ENCODE measurements at places on chromosomes 3 and 15. TPM values are rescaled to one million over a fixed set of nuclear protein-coding genes. Genes with fewer than 3 reads are reported as not detected.

GRCh38 chr3:153978006-153978405 is 143.2 kb upstream of the ARHGEF26 start:
- no peak for DNase-seq

GRCh38 chr3:168034152-168034928 is 61.4 kb downstream of the GOLIM4 start:
- no peak for DNase-seq

DNA sequence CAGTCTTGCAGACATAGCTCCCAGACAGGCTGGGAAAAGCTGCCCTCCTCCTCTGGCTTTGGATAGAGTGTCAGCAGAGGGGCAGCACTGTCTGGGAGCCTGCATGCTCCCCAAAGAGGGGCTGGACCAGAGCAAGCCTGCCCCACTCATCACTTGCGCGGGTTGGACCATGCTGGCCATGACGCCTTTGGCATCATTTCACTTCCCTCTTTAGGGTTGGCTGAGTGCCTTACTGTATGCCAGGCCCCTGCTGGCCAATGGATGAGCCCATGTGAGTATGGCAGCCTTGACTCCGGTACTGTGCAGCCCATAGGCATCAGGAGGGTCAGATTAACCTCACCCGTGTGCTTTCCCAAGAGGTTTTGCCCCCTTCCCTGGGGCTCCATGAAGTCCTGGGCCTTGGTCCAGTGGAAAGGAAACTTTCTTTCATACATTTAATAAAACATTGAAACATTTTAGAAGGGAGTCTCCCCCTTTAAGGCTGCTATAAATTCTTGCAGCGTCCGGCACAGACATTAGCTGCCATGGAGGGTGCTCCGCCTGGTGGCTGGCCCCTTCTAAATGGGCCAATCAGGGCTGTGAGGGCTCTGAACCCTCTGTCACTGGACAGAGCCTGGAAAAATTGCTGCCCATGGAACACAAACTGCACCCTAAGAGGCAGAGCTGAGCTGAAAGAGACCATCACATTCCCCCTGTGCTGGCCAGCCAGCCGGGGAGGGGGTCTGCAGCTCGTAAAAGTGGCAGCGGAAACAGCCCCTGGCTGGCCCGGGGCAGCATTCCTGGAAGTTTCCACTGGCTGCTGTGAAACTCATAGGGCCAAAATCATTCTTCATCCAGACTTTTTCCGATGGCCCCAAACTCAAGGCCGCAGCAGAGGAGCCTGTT is 20.8 kb upstream of the DUSP7 start:
- no peak for DNase-seq

- no peak for DNase-seq
These were observed 1771.9 kb downstream of the SI start for GRCh38 chr3:163306405-163306804.

DNA sequence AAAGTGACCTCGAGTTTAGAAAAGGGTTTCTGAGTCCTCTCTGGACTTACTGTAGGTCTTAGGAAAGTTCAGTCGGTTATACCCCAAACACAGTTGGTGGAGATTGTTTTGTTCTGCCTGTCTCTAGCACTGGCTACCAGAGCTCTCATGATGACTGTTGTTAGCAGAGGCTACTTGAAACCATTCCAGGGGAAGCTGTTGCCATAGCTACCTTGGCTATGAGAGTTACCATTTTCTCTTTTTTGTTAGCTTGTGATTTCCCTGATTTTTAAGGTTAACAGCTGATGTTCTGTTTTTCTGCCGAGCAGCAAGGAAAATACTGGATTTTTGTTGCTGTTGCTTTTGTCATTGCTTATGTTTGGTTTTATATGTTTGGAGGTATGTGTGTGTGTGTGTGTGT is 26.7 kb downstream of the ABHD2 start:
- DNase-seq = no peak

- no peak for DNase-seq
These were observed 9.4 kb upstream of the TM6SF1 start for GRCh38 chr15:83098079-83098478.

DNA sequence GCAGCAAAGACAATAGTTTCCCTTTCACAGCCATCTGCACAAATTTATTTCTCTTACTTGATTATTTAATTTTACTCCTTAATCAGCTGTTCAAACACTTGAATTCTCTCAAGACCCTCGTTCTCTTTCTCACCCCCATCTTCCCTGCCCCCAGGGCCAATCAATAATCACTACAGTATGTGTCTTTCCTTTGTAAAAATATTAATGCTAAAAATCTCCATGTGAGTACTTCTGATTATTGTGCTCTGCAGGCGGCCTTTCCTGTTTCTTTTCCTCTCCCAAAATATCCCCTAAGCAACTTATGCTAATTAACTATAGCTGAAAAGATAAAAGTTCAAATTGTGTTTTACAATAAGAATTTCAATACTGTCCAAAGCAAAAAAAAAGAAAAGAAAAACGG is 617.0 kb upstream of the CBLB start:
- no peak for DNase-seq

- no peak for DNase-seq
These were observed 629.1 kb downstream of the MECOM start for GRCh38 chr3:169034401-169034800.

The CPLX3 gene
- not detected for total RNA-seq

DNA sequence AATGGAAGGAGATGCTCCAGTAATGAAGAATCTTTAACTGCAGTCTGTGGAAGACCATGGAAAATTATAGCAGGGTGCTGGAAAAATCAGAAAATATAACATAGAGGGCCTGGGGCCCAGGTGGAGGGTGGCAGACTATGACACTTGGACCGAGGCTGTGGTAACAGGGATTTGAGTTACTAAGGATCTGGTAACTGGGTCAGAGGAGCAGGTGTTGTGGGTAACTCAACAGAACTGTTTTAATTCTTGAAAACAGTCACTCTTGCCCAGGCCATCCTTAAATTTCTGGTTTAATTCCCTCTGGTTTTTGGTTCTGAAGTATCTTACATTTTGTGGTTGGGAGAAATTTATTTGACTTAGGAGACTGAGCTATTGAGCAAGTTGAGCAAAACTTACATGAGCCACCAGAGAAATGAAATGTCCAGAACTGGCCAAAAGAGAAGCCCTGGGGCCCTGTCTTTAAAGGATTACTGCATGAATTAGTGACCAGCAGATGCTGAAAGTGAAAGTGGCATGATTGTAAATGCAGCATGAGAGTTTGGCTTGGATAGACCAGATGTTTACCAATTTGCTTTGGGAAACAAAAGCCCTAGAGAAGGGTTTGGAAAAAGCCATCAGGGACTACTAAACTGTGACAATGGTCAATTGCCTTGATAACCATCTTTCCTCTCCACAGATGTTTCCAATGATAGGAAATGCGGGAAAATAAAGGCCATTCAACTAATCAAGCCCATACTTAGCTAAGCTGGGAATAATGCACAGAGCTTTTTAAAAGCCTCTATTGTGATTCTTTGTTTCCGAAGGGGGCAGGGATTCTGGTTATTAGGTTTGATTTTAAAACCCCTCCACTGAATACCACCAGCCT is 374.9 kb upstream of the TGFBR2 start:
- DNase-seq = no peak

The CILP gene
- total RNA-seq = not detected

The PRR20G gene
- total RNA-seq = not detected

DNA sequence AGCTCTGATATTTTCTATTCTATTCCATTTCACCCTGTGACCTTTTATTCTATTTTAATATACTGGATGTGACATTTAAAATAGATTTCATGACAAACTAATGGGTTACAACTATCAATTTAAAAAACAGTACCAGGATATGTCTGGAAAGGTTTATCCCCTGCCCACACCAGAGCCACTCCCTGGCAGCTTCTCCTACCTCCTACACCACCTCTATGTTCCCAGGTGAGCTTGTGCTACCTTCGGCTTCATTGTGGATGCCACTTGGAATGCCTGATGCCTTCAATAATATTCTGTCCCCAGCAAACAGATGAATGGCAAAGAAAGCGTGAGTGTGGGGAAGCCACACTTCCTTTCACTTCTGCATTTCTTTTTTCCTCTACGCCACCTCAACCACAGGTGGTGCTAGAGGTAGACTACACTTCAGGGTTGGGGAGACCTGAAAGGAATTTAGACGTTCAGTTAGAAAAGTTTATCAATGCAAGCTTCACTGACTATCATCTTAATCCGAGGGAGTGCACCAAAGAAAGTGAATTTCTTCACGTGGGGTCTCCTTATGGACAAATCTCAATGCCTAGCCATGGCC is 213.0 kb downstream of the SSR3 start:
- no peak for DNase-seq

The CHDH gene
- total RNA-seq = 40.4 TPM

Data from HepG2 (cell line).